ENCODE measurements at places on chromosomes 12 and 14.

GRCh38 chr12:132367071-132367851 is 37.9 kb upstream of the GALNT9 start:
- H3K27ac ChIP-seq = no peak overlapping the region
- no peaks in the 10 kb centered on the region for H3K4me1 ChIP-seq
- no peaks in the 10 kb centered on the region for H3K36me3 ChIP-seq
- no peak overlapping the region for H3K4me3 ChIP-seq
- peaks cover 20% of the 10 kb centered on the region for H3K27me3 ChIP-seq

- peaks cover 23% of the 10 kb centered on the region for H3K36me3 ChIP-seq
- peak overlapping the region; percentile 66 for H3K4me3 ChIP-seq
- H3K27me3 ChIP-seq = peaks cover 35% of the 10 kb centered on the region
- peak overlapping the region; percentile 90 for H3K27ac ChIP-seq
- H3K4me1 ChIP-seq = no peaks in the 10 kb centered on the region
Observed at GRCh38 chr12:114678028-114678427, 5.9 kb downstream of the TBX3 start.

DNA sequence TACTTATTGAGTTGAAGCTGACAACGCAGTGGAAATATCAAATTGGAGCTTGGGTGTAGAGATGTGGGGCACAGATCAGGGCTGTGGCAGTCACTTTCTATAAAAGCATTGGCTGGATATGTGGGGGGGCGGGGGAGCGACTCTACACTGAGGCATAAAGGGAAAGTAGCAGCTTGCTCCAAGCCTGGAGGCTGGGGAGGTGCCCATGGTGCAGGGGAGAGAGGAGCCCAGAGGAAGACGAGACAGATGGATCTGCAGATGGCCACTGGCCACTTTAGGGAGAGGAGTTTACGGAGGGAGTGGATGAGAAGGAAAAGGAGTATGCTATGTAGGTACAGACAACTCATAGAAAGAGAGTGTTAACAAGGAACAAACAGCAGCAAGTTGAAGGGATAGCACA is 13.5 kb upstream of the NGB start:
- no peak for DNase-seq
- no peak overlapping the region for H3K4me3 ChIP-seq
- no peak overlapping the region for H3K27ac ChIP-seq

DNA sequence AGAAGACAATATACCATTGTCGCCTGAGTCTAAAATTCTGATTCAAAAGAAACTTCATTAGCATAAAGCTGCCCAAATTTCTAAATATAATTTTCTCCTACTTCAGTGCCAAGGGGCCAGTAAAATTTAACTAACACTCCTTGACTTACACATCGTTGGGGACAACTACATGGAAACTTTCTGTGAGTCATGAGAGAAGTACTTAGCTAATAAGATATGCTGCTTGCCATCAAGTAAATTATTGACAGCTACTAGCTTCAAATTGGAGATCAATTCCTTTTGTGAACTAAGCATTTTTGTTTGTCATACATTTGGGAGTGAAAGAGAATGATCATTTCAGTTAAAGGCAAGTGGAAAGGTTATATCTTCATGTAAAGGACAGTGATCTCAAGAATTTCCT is 373.3 kb downstream of the MDGA2 start:
- no peak overlapping the region for H3K27ac ChIP-seq
- H3K4me1 ChIP-seq = no peaks in the 10 kb centered on the region
- no peaks in the 10 kb centered on the region for H3K27me3 ChIP-seq
- no peaks in the 10 kb centered on the region for H3K36me3 ChIP-seq

DNA sequence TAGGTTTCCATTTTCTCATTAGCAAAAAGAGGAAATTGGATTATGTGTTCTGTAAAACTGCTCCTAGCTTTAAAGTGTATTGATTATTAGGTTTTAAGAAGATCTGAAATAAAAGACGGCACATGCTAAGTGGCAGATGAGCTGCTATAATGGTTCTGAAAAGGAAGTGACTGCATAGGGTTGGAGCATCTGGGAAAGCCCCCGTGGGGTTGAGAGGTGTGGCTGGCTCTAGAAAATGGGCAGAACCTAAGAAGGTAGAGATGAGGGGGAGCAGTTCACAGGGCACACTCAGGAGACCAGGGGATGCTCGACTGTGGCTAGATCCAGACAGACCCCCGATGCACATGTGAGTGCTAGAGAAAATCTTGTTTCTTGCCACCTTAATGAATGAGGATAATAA is 1.9 kb downstream of the IFNG-AS1 start:
- no peaks in the 10 kb centered on the region for H3K4me1 ChIP-seq
- H3K27ac ChIP-seq = no peak overlapping the region
- H3K36me3 ChIP-seq = no peaks in the 10 kb centered on the region
- H3K4me3 ChIP-seq = no peak overlapping the region
- H3K27me3 ChIP-seq = no peaks in the 10 kb centered on the region
- DNase-seq = no peak

- peak overlapping the region; percentile 9 for H3K27ac ChIP-seq
- peaks cover 44% of the 10 kb centered on the region for H3K4me1 ChIP-seq
- no peak for DNase-seq
- no peak overlapping the region for H3K4me3 ChIP-seq
- H3K36me3 ChIP-seq = no peaks in the 10 kb centered on the region
Observed at GRCh38 chr14:34365309-34365915, 96.6 kb downstream of the SPTSSA start.

DNA sequence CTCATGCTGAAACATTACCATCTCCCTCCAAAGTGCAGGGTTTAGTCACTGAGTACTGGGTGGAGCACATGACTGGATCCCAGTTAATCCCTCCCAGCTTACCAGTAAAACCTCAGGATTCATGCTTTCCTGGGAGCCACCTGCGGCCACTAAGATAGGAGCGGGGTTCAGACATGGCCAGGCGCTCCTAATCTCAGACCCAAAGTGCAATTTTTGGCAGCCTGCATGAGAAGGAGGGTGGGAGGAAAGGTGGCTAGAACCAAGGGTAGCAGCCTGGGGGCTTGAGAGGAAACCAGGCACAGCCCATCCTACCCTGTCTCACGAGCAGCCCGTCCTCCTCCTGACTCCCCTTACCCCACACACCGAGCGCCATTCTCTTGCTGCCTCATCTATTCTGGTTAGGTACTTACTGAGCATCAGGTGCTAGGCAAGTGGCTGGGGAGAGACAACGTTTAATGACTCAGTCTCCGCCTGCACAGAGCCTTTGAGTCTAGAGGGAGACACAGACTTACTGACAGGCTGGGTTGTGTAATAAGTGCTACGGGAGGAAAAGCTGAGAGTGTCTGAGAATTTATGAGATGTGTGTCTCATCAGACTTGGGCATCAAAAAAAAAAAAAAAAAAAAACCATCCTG is 9.9 kb downstream of the GPRC5A start:
- peak overlapping the region; percentile 19 for H3K4me3 ChIP-seq
- no peak for DNase-seq
- no peaks in the 10 kb centered on the region for H3K36me3 ChIP-seq
- peaks cover 44% of the 10 kb centered on the region for H3K4me1 ChIP-seq
- no peaks in the 10 kb centered on the region for H3K27me3 ChIP-seq

GRCh38 chr14:105195051-105195450 is 13.9 kb upstream of the NUDT14 start:
- peaks cover 67% of the 10 kb centered on the region for H3K4me1 ChIP-seq
- H3K4me3 ChIP-seq = no peak overlapping the region
- peak overlapping the region; percentile 80 for H3K27ac ChIP-seq
- H3K36me3 ChIP-seq = no peaks in the 10 kb centered on the region
- H3K27me3 ChIP-seq = peaks cover 73% of the 10 kb centered on the region
- DNase-seq = no peak

DNA sequence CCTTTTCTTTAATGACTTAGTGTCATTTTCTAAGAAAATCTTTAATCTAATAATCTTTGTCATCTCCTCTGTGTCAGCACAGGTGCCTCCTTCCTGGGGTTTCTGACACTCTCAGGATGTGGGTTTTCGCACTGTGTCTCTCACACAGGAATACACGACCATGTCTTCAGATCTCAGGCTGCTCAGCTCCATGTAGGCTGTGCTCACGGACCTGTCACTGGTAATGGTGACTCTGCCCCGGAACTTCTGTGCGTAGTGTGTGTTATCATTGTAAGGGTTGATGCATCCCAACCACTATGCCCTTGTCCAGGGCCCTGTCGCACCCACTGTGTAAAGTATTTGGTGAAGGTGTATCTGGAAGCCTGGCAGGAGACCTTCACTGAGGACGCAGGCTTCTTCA is 647.8 kb downstream of the TMEM121 start:
- H3K4me1 ChIP-seq = no peaks in the 10 kb centered on the region
- no peaks in the 10 kb centered on the region for H3K27me3 ChIP-seq
- no peak overlapping the region for H3K4me3 ChIP-seq
- no peak for DNase-seq
- no peaks in the 10 kb centered on the region for H3K36me3 ChIP-seq

GRCh38 chr12:122086116-122086515 is 7.6 kb downstream of the MLXIP start:
- no peak overlapping the region for H3K27ac ChIP-seq
- H3K27me3 ChIP-seq = no peaks in the 10 kb centered on the region
- no peak for DNase-seq
- H3K4me1 ChIP-seq = peaks cover 79% of the 10 kb centered on the region
- H3K4me3 ChIP-seq = no peak overlapping the region

GRCh38 chr12:7834701-7835100 is 38.0 kb downstream of the SLC2A14 start:
- H3K36me3 ChIP-seq = no peaks in the 10 kb centered on the region
- H3K4me3 ChIP-seq = no peak overlapping the region
- H3K27me3 ChIP-seq = no peaks in the 10 kb centered on the region
- DNase-seq = no peak
- H3K4me1 ChIP-seq = no peaks in the 10 kb centered on the region

GRCh38 chr14:51463461-51463860 is 188.2 kb upstream of the FRMD6 start:
- no peak overlapping the region for H3K27ac ChIP-seq
- DNase-seq = no peak
- no peak overlapping the region for H3K4me3 ChIP-seq

GRCh38 chr12:24997970-24998582 is 49.2 kb upstream of the BCAT1 start:
- H3K27ac ChIP-seq = no peak overlapping the region
- H3K4me3 ChIP-seq = no peak overlapping the region
- no peaks in the 10 kb centered on the region for H3K27me3 ChIP-seq
- DNase-seq = no peak
- H3K36me3 ChIP-seq = no peaks in the 10 kb centered on the region
- H3K4me1 ChIP-seq = no peaks in the 10 kb centered on the region

DNA sequence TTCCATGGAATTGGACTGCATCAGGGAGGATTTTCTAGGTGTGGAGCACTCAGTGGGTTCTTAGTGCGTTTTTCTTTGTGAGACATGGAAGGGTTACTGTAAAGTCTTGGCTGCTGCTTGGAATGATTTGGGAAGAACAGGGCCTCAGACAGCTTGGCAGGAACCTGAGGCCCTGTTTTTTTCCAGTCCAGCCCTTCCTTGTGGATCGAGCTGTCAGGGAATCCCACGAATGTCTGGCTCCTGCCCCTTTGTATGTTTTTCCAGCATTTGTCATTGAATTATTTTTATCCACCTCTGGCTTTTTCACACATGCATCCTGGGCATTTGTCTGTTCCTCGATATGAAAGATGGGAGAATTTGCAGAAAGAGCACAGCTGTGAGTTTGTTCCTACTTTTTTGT is 158.5 kb downstream of the TGFB3 start:
- no peaks in the 10 kb centered on the region for H3K27me3 ChIP-seq
- H3K27ac ChIP-seq = no peak overlapping the region
- DNase-seq = no peak
- peaks cover 66% of the 10 kb centered on the region for H3K4me1 ChIP-seq

- H3K27me3 ChIP-seq = no peaks in the 10 kb centered on the region
- no peak for DNase-seq
- H3K4me3 ChIP-seq = no peak overlapping the region
- H3K4me1 ChIP-seq = no peaks in the 10 kb centered on the region
- H3K36me3 ChIP-seq = no peaks in the 10 kb centered on the region
- no peak overlapping the region for H3K27ac ChIP-seq
Observed at GRCh38 chr14:28373721-28374120, 392.9 kb upstream of the FOXG1 start.

DNA sequence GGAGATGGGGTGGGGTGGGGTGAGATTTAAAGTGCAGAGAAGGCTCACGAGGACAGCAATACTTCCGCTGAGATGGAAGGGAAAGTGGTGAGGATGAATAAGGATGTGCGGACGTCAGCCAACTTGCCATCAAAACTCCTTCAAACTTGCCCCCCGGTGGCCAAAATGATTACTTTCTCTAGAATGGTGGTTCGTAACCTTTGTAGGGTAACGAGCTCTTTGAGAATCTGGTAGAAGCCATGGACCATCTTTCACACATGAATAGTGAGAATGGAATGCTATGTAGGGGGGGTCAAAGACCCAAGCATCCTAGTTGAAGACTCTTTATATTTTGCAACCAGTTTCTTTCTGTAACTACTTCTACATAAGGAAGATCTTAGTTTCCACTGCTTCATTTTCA is 245.9 kb upstream of the DDHD1 start:
- H3K27ac ChIP-seq = no peak overlapping the region
- H3K27me3 ChIP-seq = no peaks in the 10 kb centered on the region
- DNase-seq = no peak
- no peak overlapping the region for H3K4me3 ChIP-seq

- no peak overlapping the region for H3K4me3 ChIP-seq
- no peaks in the 10 kb centered on the region for H3K27me3 ChIP-seq
- H3K4me1 ChIP-seq = peaks cover 13% of the 10 kb centered on the region
- DNase-seq = no peak
- H3K27ac ChIP-seq = no peak overlapping the region
- no peaks in the 10 kb centered on the region for H3K36me3 ChIP-seq
Observed at GRCh38 chr12:56010111-56010570, 10.7 kb upstream of the IKZF4 start.

- no peaks in the 10 kb centered on the region for H3K4me1 ChIP-seq
- H3K27me3 ChIP-seq = no peaks in the 10 kb centered on the region
- no peaks in the 10 kb centered on the region for H3K36me3 ChIP-seq
- no peak overlapping the region for H3K27ac ChIP-seq
Observed at GRCh38 chr12:58405363-58405762, 464.0 kb downstream of the ATP23 start.

DNA sequence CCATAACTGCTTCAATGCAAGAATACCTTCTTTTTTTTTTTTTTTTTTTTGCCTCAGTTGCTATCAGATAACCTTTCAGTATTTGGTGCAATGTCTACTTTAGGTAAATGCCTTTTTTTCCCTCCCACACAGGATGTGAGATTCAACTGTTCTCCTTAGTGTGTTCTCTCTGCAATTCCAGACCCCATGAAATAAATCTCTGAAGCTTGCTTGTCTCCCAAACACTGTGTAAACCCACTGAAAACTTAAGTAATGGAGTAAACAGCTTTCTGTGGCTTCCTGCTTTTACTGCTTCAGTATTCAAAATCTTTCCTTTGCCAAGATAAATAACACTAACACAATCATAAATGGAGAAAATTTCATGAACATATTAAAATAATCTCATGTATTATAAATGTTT is 55.8 kb upstream of the CLEC14A start:
- H3K27me3 ChIP-seq = no peaks in the 10 kb centered on the region
- DNase-seq = no peak
- no peaks in the 10 kb centered on the region for H3K36me3 ChIP-seq
- no peaks in the 10 kb centered on the region for H3K4me1 ChIP-seq
